ENCODE measurements at places on chromosomes 12 and 14.

DNA sequence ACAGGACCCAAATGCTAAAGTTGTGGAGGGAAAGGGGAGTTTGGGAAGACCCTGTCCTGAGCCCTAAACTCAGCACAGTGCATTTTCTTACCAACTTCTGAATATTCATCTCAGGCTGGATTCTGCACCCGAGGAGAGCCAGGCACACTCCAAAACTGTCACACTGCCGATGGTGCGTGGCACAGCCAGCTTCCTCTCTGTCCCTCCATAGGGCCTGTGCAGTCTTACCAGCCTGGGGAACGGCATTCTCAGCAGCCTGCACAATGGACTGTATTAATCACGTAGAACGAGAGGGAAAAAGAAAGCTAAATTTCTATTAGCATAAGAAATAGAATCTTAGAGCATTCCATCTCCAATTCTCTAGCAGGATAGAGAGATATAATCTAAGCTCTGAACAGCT, 71.3 kb upstream of the GPATCH2L start:
- no peak for DNase-seq

DNA sequence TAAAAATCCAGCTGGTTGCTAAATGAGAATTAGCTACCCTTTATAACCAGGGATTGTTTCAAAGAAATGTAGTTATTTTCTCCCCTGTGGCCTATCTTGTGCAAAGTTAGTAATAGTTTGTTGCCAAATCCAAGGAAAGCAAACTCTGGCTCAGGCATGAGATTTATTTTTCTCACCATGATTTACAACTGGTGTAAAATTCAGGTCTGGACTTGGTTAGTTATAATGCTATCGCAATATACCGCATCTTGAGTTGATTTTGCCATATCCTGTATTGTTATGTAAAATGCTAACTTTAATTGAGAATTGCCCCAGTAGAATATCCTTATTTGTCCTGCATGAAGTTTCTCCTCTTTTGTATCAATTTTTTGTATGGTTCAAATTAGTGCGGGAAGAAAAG, 135.5 kb downstream of the CRADD start:
- DNase-seq: peak; percentile 89

DNA sequence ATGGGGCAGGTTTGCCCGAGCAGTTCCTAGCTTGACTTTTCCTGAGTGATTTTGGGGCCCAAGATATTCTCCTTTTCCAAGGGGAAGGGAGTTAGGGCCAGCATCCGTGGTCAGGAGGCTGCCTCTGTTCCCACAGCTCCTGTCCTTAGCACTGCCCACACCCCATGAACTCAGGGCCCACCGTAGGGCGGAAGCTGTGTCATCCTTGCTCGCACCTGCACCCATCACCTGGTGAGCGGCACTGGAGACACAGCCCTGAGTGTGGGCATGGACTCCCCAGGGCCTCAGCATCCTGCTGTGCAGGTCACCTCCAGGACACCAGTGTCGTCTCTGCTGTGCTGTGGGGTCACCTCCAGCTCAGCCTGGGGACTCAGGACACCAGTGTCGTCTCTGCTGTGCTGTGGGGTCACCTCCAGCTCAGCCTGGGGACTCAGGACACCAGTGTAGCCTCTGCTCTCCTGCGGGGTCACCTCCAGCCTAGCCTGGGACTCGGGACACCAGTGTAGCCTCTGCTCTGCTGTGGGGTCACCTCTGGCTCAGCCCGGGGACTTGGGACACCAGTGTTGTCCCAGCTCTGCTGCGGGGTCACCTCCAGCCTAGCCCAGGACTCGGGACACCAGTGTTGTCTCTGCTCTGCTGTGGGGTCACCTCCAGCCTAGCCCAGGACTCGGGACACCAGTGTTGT, 322.9 kb downstream of the ADGRD1 start:
- no peak for DNase-seq

- no peak for DNase-seq
Observed at GRCh38 chr12:18483698-18484325, 222.5 kb downstream of the PIK3C2G start.

GRCh38 chr12:45260854-45261253, 45.0 kb downstream of the ANO6 start:
- no peak for DNase-seq

DNA sequence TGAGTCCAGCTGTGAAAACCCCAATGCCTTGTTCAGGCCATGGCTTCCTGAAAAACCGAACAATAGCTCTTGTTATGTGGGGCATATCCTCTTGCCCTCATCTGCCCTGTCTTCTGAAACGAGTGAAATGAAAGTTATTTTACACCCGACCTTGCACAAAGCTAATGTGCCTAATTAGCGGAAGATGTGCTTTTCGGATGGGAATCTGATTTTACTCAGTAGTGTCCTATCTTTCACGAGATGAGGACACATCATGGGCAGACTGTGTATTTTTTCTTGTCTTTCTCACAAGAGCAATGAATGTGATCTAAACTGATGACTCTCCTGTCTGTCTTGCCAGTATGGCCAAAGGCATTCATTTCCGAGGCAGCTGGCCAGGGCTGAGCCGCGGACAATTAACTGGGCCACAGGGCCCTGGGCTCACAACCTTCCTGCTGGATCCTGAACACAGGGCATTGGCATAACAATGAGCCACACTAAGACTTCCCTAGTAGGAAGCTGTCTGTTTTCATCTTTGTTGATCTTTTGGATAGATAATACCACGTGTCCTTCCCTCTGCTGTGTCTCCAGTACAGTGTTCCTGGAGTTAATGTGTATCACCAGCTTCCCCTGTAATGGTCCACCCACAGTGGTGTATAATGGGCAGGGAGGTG, 86.0 kb upstream of the HIF1A start:
- no peak for DNase-seq

Data from fibroblast of skin of left biceps (primary cell).